ENCODE measurements at places on chromosomes 4 and X.

DNA sequence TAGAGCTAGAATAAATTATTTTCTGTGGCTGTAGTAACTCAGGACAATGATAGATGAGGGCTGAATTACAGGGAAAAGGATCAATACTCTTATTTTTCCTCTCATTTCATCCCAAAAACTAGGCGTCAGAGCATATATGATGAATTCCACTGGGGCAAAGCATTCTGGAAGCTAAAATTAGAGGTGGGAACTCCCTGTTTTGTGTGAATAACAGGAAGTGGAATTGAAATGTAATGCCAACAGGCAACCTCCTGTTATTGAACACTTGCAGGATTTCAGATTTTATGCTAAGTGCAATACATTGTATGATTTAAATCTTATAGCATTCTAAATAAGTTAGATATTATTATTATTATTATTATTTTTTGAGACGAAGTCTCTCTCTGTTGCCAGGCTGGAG lies 20.9 kb downstream of the HSD17B11 start:
- DNase-seq = no peak

DNA sequence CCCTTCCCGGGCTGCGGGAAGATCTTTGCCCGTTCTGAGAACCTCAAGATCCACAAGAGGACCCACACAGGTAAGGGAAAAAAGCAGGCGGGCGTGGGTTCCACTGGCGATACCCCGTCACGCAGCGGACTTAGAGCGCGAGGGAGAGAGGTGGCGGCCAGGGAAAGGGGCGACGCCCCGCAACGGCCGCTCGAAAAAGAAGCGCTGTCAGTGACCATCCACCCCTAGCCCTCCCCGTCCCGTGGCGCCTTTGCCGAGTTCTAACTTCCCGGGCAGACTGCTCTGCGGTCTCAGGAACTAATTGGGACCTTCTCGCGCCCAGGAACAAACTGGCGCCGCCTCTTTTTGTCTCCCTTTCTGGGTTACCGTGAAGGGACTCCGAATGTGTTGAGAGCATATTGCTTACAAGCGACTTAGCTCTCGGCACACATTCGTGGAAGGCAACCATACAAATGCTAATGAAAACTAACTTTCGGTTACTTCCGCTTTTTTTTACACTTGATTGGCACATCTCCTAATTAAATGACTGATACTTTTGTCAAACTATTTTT lies 1.8 kb downstream of the ZIC3 start:
- DNase-seq = no peak

DNA sequence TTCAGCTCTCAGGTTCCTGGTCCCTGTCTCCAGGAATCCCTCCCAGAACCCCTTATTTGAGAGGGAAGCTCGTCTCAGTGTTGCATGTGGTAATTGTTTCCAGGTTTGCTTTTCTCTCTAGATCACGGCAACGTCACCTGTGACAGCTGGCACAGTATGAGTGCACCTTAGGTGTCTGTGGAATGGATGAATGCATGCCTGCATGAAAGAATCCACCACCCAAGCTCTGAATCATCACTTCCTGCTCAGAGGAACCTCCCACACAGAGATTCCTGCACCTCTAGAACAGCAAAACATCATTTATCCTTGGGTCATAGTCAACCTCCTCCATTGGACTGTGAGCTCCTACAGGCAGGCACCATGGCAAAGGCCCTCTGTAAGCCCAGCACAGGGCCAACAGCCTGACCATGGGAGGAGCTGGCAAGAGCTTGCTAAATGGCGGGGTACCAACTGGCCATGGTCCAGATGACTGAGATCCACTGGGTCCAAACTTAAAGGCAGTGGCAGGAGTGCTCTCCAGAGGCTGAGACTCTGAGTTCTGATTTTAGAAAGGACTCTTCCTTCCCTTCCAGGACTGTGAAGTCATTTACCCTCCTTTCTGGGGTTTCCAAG lies 116.2 kb downstream of the SLC2A9 start:
- peak; percentile 22 for DNase-seq

DNA sequence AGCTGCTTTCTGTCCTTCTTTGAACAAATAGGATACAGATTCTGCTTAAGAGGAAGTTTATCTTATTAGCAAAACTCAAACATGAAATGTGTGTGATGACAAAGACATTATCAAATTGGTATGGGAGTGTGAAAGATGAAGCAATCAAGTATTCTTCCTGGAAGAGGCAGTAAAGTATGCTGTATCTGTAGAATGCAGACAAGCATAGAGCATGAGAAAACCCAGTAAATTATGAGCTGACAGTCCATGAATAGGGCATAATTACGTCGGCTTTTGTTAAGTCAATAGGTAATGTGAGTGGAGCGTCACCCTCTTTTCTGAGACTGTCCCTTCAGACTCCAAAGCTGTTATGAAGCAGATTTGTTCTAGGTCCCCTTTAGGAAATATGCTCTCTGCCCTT lies 458.6 kb upstream of the NWD2 start:
- DNase-seq = no peak

GRCh38 chr4:94523033-94523580 lies 71.4 kb downstream of the PDLIM5 start:
- DNase-seq = no peak

- no peak for DNase-seq
Observed at GRCh38 chr4:12770351-12770750, 713.8 kb downstream of the RAB28 start.

Data from activated CD4-positive, alpha-beta T cell treated with anti-CD3 and anti-CD28 coated beads, Interleukin-2, Interleukin-6, amounts not matched to agents 100 ng/mL and 50 ng/mL, durations not matched to agents 16 hours and 8 hours (primary cell).